ENCODE measurements at places on chromosomes 16 and 17.
A peak's percentile ranks its signal among the peaks of the same experiment; 100 is the strongest.

- no peak for DNase-seq
Observed at GRCh38 chr17:81511804-81512561, 616 bp downstream of the ACTG1 start.

- DNase-seq: no peak
Observed at GRCh38 chr17:71503710-71504465, 616.9 kb upstream of the SOX9 start.

GRCh38 chr17:49497148-49498028 is 2.3 kb downstream of the NGFR start:
- DNase-seq: peak; percentile 13

- DNase-seq: no peak
Observed at GRCh38 chr17:82944990-82945389, 105.2 kb upstream of the ZNF750 start.

DNA sequence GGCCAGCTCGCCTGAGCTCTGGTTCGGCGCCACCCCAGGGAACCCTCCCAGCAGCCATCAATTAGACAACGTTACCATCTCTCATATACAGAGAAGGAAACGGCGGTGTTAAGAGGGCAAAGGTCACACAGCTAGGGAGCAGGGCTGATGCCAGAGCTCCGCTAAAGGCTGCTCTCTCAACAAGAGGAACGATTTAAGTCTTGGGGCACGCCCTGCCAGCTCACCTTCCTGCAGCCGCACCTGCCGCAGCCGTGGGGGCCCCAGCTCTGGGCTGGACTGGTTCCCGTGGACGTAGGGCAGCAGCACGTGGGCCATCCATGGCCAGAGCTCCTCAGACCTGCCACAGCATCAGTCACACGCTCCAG is 43.5 kb downstream of the PKD1 start:
- no peak for DNase-seq

- DNase-seq: no peak
Observed at GRCh38 chr17:45653616-45654015, 130.5 kb upstream of the CRHR1 start.

DNA sequence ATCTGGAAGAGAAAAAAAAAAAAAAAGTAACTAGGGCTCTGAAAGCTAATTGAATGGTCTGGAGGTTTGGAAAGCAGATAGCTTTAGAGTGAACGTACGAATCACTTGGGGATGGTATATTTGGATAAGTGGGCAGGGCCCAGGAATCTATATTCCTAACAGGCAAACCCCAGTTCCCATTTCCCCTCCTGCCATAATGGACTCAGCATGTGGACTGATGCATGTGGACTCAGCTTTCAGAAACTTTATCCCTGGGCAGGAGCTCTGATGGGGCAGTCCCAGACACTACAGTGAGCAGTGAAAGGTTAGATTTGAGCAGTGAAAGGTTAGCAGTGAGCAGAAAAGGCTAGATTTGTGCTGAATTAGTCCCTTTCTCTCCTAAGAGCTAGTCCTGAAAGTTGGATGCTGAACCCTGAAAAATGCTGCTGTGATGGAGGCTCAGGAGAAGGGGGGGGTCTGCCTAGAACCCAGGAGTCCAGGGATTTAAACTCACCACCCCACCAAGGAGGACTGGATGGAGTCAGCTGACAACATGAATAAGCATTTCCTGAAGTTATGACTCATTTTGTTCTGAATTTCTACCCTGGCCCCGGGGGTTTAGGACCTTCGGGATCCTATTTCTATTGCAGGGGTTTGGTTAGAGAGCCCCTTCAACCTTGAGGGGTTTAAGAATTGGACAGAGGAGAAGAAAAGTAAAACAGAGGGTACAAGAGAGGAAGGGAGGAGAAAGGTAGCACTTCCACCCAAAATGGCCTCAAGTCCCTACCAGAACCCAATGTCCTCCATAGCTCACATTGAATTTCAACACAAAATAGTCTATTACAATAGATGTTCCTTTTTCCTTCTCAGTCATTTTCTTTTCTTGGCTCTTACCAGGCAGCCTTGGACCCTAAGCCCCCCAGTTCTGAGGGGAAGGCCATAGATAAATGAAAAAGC is 10.3 kb upstream of the FZD2 start:
- DNase-seq: no peak

DNA sequence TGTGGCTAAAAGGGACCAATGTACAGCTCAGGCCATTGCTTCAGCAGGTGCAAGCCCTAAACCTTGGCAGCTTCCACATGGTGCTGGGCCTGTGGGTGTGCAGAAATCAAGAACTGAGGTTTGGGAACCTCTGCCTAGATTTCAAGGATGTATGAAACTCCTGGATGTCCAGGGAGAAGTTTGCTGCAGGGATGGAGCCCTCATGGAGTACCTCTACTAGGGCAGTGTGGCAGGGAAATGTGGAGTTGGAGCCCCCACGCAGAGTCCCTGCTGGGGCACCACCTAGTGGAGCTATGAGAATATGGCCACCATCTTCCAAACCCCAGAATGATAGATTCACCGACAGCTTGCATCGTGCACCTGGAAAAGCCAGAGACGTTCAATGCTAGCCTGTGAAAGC is 13.0 kb downstream of the EFCAB5 start:
- no peak for DNase-seq

GRCh38 chr16:89197633-89198416 is 2.5 kb downstream of the SLC22A31 start:
- DNase-seq: no peak

DNA sequence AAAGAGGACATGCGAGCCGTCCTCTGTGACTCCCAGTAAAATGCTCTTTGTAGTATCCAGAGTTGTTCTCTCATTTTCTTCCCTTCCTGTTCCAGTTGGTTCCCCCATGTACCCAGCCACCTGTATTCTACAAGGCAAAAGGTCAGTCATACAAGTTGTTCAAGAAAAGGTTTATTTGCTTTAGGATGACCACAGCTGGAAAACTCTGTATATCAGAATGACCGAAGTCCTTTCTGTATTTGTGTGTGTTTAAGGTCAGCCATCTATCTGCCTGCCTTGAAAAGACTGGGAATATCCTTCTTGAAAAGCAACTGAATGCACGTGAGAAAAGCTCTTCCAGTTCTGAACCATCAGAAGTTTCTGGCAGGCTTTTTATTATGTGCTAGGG is 8.4 kb downstream of the CCL16 start:
- DNase-seq: no peak

DNA sequence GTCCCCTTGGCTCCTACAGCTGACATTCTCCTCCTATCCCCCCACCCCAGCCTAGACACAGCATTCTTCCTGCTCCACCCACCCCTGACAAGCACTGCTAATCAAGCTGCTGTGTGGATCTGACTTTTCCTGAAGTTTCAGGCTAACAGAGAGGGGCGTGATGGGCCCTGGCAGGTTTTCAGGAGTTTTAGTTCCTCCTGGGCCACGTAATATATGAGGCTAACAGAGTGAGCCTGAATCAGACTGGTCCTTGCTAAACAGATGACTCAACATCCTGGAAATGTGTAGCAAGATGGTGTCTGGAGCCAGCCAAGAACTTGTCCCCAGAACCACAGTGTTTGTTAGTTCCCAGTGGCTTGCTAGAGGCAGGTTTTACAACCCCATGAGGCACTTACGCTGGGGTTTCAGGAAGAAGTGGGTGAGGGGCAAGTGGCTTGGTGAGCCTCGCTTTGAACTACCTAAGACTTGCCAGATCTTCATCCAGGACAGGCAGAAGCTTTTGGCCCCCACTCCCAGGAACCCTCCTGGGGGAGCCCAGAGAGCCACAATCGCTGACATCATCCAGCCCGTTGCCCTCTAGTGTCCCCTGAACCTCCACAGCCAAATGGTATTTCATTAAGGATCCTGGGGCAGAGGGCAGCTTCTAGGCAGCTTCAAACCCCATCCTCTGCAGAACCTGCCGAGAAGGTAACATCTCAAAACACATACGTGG is 15.9 kb downstream of the TMEM92 start:
- no peak for DNase-seq

DNA sequence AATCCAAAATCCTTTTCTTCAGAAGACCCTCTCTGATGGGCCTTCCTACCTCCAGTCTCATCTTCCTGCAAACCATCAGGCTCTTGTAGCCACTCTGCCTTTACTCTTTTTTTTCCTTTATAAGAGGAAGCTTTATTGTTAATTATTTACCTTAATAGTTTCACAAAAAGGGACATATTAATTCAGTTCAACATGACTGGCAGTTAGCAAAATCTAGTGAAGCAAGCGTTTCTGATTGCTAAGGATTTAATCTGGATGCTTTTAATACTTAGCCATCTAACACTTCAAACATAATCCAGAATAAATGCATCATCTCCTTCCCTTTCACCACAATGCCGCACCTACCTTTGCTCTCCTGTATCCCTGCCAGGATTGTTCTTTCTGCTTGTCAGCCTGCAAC is 62.0 kb downstream of the SPACA3 start:
- DNase-seq: no peak

DNA sequence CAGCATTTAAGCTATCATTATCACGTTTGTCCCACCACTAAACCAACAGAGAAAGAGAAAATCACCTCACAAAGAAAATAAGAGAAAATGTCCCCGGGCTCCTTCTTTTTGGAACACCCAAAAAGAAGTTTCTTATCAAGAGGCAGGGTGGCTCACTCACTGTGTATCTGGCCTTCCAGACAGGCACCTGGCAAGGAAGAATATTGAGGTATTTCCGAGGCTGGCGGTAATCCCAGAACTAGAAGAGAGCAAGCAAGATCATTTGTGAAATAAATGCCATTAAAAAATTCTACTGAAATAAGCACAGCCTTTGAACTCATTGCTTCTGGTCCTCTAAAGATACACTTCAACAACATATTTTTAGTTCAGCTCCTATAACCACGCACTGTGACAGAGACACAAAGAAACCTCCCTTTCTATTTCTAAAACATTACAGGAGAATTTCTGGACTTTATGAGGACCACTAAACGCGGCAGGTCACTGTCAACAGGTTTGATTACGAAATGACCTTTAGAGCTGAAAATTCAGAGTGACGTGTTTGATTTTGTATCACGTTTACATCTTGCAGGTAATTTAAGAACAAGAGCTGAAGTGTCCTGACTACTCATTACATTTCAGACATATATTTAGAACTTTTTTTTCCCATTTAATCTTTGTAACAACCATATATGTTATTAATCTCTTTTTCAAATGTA is 61.0 kb downstream of the WDR59 start:
- no peak for DNase-seq

DNA sequence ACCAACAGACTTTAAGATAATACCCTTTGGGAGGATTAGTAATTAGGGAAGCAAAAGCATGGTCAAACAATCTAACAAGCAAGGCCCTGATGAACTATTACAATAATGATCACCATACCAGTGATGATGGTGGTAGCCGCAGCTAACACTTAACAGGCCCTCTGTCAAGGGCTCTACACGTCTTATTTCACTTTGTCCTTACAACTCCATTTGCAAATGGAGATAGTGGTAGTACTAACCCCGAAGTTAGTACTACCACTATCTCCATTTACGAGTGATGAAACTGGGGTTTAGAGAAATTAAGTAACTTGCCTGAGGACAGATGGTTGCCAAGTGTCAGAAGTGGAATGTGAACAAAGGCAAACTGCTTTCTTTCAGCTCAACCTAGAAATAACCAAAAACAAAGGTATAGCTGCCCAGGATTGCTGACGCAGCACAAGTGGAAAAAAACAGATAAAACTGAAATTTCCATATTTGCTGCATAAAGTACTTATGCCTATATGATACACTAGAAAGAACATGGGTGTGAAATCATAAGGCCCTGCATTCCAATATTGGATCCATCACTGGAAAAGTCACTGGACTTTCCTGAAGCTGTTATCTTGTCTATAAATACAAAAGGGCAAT is 24.6 kb downstream of the CEP112 start:
- no peak for DNase-seq

DNA sequence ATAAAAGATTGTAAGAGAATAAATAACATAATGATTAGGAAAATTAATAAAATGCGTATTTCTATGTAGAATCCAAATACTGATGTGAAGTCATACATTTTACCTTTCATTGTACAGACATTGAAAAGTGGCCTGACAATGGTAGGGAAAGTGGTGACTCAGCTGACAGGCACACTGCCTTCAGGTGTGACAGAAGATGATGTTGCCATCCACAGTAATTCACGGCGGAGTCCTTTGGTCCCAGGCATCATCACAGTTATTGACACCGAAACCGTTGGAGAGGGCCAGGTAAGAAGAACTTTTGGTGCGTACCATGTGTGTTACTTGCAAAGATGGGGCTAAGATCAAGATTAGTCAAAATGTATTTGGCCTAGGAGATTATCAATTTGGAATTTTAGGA is 232.8 kb downstream of the BCAS3 start:
- no peak for DNase-seq

DNA sequence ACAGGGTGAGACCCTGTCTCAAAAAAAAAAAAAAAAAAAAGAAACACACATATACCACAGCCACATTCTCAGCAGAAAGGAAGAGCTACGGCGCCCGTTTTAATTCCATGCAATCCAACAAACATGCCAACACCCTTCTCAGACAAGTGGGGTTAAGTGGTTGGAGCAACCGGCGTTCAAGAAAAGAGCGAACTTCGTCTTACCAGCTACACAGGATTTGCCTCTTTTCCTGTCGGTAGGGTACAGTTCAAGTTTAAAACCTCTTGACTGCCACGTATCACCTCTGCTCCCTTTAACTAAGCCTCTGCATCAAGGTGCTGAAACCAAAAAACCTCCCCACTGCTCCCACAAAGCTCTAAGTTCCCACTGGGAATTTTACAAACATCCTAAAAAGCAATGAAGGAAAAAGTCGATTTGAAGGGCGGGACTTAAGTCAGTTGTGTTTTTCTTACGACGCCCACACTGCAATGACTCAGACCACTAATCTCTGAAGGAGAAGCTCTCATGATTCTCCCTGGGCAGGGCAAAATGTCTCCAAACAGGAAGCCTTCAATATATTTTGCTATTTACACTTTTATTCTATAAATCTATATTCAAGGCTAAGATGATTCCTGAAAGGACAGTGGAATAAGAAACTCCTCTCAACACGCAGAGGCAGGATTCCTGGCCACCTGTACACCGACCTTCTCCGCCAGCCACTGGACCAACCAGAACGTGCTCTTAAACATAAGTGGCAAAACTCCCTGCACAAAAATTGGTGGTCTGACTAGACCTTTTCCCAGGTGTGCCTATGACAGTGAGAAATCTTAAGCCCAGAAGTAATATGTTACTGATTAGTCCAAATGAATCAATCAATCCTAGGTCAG is 18.8 kb downstream of the SRP68 start:
- DNase-seq: no peak

GRCh38 chr16:85667261-85667660 is 21.5 kb downstream of the GINS2 start:
- DNase-seq: no peak

DNA sequence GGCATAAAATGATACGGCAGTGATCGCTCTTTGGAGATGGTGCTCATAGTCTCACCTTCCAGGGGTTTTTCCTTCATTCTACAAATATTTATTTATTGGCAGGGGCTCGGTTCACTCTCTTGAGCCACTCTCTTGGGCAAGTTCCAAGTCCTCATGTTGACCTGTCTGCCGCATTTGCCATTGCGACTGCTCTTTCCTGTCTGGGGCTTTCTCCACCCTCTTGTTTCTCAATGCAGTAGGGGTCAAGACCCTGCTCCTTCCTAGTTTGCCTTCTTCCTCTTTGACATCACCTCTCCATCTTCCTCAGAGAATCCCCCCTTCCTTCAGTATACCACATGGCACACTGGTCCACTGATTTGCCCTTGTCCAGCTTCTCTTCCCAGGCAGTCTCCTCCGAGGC is 21.9 kb upstream of the LRRC75A start:
- DNase-seq: no peak
